Mesothelial cell of epicardium (in vitro differentiated cells): ENCODE measurements at places on chromosomes 4 and X.
A peak's percentile ranks its signal among the peaks of the same experiment; 100 is the strongest.

DNA sequence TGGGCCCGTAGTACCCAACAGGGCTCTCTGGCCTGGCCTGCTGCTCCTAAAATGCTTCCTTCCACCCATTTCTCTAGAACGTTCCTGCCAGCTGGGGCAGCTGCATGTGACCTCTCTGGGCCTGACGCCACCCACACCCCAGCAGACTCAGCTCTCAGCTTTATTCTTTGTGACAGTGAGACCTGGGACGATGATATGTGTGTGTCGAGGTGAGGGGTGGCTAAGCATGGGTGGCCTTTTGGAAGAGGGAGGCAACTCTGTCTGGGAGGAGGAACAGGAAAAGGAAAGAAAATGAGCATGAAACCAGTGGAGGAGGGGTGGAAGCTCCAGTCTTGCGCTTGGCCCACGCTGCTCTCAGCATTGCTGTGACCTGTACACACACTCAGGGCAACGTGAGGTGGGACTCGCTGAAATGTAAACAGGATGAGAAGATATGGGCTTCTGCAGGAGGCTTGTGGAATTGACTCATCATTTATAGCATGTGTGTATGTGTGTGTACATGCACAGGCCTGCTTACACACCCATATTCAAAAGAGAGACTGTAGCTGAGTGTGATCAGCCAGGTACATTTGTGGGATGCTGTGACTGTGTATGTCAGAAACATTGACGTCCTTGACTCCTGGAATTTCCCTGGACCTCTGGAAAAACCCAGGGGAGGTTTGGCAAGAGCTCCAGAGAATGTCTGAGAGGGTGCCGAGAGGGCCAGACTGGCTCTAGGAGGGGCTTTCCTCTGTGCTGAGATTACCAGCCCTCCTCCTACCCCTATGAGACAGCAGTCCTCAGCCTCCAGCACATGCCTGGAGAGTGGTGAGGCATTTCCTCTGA is 137.9 kb downstream of the PJA1 start:
- H3K27ac ChIP-seq: peak overlapping the region; percentile 66
- no peaks in the 10 kb centered on the region for H3K36me3 ChIP-seq
- peak; percentile 21 for DNase-seq

DNA sequence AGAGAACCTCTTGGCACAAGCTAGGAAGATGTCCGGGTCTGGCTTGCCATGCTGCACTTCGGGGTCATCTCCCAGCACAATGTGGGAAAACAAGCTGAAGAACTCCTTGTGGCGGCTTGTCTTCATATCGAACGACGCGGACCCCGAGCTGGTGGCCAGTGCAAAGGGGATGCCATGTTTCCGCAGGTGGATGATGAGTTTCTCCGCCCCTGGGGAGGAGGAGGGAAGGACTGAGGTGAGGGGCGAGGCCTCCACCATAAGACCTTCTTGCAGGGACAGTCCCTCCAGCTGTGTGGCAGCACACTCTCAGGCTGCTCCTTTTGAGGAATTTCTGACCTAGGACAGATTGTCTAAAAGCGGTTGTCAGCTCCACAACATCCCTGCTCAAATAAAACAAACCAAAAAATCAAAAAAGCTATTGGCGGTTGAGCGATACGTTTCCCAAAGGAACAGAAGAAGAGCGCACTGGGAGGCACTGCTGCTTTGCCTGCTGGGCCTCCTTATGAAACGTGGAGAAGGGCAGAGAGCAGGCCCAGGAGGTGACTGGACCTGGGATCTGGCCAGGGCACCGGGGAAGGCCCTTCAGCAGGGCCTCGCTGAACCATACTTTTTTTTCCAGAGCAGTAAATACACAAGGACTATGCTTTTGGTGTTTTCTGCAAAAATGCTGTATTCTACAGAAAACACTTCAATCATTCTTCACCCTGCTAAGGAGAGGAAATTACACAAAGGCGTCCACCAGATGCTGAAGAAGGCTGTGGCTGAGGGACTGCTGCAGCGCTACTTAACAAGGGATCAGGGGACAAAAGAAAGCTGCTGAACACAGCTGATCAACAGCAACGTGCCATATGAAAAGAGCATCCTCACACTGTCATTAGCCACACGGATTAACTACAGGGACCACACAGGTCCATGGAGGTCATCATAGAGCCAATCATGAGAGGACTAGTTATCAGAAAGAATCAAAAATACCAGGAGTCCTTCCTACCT is 70.0 kb upstream of the STS start:
- H3K27me3 ChIP-seq: no peaks in the 10 kb centered on the region
- H3K4me3 ChIP-seq: no peak overlapping the region
- H3K27ac ChIP-seq: no peak overlapping the region
- H3K4me1 ChIP-seq: peaks cover 13% of the 10 kb centered on the region
- peaks cover 19% of the 10 kb centered on the region for H3K36me3 ChIP-seq
- DNase-seq: no peak

- DNase-seq: no peak
- peaks cover 8% of the 10 kb centered on the region for H3K4me1 ChIP-seq
- no peak overlapping the region for H3K4me3 ChIP-seq
- H3K36me3 ChIP-seq: no peaks in the 10 kb centered on the region
Measured at GRCh38 chr4:47349326-47349725, 114.2 kb downstream of the COMMD8 start.

DNA sequence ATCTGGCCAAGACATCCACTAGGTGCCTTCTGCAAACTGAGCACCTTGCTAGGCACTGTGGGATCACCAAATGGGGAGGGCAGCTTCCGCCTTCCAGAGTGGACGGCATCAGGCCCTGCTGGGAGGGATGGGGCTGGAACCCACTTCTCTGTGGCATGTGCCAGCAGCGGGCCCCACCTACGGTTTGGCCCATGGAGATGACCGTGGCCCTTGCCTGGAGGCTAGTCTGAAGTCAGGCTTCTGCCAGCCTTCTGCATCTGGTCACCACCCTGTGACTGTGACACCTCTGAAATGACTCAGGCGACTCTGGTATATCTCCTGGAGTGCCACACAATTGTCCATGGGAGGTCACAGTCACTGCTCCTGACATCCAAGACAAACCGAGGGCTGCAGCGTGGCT is 7.2 kb downstream of the SSR4 start:
- H3K4me1 ChIP-seq: peaks cover 6% of the 10 kb centered on the region
- H3K36me3 ChIP-seq: no peaks in the 10 kb centered on the region
- H3K4me3 ChIP-seq: no peak overlapping the region
- H3K27me3 ChIP-seq: no peaks in the 10 kb centered on the region
- no peak overlapping the region for H3K27ac ChIP-seq

GRCh38 chr4:90996813-90997212 is 869.6 kb downstream of the CCSER1 start:
- peaks cover 8% of the 10 kb centered on the region for H3K4me1 ChIP-seq
- H3K4me3 ChIP-seq: no peak overlapping the region
- no peak for DNase-seq
- H3K27ac ChIP-seq: no peak overlapping the region
- no peaks in the 10 kb centered on the region for H3K36me3 ChIP-seq
- H3K27me3 ChIP-seq: no peaks in the 10 kb centered on the region

- peaks cover 9% of the 10 kb centered on the region for H3K36me3 ChIP-seq
- peak overlapping the region; percentile 91 for H3K27ac ChIP-seq
- no peak for DNase-seq
- H3K27me3 ChIP-seq: no peaks in the 10 kb centered on the region
- peak overlapping the region; percentile 86 for H3K4me3 ChIP-seq
Measured at GRCh38 chr4:147683188-147683591, 773 bp downstream of the PRMT9 start.

DNA sequence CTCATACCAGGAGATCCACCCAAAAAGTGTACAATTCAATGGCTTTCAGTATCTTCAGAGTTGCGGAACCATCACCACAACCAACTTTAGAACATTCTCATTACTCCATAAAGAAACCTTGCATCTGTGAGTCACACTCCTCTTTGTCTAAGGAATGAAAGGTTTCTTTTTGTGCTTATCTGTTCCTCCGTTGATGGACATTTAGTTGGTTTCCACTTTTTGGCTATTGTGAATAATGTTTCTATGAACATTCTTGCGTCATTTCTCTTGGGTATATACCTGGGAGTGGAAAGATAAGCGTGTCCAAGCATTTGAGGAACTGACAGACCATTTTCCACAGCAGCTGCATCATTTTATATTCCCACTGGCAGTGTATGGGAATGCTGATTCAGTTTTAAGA is 10.6 kb downstream of the FAM184B start:
- H3K4me1 ChIP-seq: no peaks in the 10 kb centered on the region
- H3K4me3 ChIP-seq: no peak overlapping the region
- no peaks in the 10 kb centered on the region for H3K36me3 ChIP-seq

- H3K36me3 ChIP-seq: no peaks in the 10 kb centered on the region
Measured at GRCh38 chr4:99863804-99864203, 30.4 kb downstream of the LAMTOR3 start.

- no peak overlapping the region for H3K27ac ChIP-seq
- peaks cover 24% of the 10 kb centered on the region for H3K36me3 ChIP-seq
- H3K27me3 ChIP-seq: no peaks in the 10 kb centered on the region
- no peak overlapping the region for H3K4me3 ChIP-seq
- H3K4me1 ChIP-seq: peaks cover 25% of the 10 kb centered on the region
Measured at GRCh38 chr4:151729731-151730559, 30.9 kb downstream of the GATB start.

- H3K27ac ChIP-seq: peak overlapping the region; percentile 10
- no peak overlapping the region for H3K4me3 ChIP-seq
- DNase-seq: no peak
- H3K27me3 ChIP-seq: no peaks in the 10 kb centered on the region
- H3K4me1 ChIP-seq: peaks cover 8% of the 10 kb centered on the region
Measured at GRCh38 chr4:160082432-160083207, 979.7 kb downstream of the RAPGEF2 start.

- H3K4me3 ChIP-seq: no peak overlapping the region
- no peak overlapping the region for H3K27ac ChIP-seq
- no peaks in the 10 kb centered on the region for H3K36me3 ChIP-seq
- H3K27me3 ChIP-seq: no peaks in the 10 kb centered on the region
Measured at GRCh38 chrX:74656079-74656745, 41.8 kb upstream of the RLIM start.
